Pons (tissue), 1 donor: ENCODE measurements at places on chromosomes 16 and 17.

DNA sequence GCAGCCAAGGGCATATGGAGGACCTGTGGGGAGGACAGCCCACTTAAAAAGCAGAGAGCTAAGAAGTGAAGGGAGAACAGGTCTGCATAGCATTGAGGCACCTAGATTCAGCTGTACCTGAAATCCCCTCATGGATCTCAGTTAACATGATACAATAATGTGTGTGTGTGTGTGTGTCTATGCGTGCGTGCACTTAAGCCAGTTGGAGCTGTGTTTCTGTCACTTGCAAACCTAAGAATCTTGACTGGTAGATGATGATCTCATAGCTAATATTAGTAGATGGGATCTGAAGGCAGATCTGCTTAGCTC lies 1.7 kb upstream of the ITPRIPL2 start:
- DNase-seq = no peak

GRCh38 chr16:46812781-46813540 lies 18.0 kb downstream of the C16orf87 start:
- no peak for DNase-seq

GRCh38 chr16:67766291-67766690 lies 40.1 kb downstream of the RANBP10 start:
- no peak for DNase-seq

DNA sequence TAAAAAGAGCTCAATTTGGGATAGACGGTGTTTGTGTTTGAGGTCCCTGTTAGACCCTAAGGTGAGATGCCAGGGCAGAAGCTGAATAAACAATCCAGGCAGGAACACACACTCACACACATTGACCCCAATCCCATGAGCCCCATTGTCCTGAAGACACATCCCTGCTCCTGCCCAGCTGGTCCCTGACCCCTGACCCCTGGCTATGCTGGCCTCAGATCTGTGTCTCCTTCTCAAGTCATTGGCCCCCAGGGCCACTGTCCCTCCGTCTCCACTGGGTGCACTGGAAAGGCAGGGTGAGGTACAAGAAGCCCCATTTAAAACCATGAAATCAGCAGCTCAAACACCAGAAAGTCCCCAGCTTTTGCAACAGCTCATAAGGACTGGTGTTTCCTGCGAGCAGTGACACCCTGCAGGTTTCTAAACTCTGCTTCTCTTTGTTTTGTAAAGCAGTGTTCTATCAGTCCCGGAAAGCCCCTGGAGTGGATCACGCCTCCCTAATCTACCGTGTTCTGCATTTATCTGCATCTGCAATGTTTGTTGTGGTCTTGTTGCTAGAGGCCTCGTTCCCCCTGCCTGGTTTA lies 18.0 kb upstream of the ASGR2 start:
- peak; percentile 31 for DNase-seq

DNA sequence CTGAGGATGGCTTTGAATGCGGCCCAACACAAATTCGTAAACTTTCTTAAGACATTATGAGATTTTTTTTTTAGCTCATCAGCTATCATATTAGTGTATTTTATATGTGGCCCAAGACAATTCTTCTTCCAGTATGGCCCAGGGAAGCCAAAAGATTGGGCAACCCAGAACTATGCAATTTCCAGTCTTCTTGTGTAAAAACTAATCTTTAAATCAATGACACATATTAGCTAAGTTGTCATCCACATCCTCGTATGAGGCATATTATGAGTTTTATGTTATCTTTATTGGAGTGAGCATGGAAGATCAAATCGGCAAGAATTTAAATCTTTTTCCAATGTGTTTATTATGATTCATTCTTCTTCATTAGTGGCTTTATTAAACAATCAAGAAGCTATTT lies 198.6 kb upstream of the HSBP1 start:
- no peak for DNase-seq

DNA sequence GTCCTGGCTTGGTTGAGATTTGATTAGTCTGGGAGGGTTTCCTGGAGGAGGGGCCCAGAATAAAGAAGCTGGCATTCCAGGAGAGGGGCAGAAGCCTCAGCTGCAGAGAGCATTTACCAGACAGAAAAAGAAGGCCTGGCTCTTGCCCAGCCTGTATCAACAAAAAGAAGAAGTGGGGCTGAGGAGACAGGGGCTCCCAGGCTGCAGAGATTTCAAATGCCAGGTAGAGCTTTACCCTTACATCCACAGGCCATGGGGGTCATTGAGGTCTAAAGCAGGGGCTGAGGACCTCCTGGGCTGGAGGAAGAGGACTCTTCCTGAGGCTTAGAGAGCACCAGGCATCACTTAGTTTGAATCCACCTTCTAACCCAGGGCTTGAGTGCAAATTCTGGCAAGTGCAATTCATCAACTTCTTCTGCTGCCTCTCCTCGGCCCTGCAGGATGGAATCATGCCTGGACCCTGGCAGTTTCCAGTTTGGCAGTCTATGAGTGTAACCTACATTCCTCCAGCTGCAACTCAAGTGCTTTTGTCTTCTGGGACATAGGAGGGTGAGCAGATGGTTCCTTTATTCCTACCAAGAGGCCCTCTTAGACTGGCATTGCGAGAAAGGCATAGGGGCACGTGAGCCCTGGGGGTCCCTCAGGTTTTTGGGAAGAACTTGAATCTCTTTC lies 15.3 kb downstream of the CA7 start:
- DNase-seq = no peak

DNA sequence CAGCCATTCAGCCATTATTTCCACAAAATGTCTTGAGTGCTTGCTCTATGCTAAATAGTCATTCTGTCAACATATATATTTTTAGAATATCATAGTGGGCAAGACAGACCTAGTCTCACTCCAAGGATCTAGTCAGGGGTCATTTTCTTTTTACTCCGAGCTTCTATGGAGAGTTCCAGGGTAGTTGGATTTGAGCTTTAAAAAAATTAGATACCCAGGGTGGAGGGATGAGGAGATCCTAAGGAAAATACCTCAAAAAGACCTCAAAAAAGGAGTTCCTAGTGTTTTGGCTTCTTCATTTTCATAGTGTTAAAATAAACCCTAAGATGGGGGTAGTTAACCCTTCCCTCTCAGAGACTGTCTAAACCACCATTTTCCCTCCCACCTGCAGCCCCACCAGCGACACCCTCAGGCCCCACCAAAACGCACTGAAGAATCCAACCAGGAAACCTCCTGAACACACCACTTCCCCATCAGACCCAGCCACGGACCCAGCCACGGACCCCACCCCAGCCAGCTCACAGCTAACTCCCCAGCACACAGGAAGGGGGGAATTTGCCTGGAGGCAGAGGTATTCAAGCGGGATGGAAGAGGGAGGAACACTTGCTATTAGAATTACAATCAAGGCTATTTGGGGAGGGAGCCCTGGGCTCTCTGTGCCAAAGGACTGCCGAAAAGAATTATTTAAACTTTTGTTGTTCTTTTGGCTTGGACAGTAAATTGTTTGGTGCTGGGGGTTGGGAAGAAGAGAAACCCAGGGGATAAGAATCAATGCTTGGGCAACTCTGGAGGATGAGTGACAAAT lies 2.2 kb downstream of the ETV4 start:
- DNase-seq = no peak

DNA sequence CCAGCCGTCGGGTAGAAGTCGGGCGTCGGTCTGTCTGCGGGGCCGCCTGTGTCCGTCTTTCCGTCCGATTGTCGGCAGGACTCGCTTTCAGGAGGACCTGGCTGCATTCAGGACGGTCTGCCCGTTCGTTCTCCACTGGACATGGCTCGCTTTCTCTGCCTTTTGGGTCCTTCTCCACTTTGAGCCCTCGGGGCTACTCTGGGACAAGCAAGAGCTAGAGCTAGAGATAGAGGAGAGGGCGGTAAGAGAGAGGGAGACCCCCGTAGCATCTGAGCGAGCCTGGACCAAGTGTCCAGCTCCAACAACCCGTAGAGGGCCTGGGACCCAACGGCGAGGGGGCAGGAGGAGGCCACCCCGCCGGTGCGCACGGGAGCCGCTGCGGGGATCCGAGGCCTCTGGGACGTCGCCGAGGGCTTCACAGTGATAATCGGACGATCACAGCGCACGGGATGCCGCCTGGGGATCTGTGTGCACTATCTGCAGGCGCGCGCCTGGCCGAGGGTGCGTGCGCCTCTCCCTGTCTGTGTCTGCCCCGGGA lies 4.5 kb downstream of the TBX4 start:
- no peak for DNase-seq

DNA sequence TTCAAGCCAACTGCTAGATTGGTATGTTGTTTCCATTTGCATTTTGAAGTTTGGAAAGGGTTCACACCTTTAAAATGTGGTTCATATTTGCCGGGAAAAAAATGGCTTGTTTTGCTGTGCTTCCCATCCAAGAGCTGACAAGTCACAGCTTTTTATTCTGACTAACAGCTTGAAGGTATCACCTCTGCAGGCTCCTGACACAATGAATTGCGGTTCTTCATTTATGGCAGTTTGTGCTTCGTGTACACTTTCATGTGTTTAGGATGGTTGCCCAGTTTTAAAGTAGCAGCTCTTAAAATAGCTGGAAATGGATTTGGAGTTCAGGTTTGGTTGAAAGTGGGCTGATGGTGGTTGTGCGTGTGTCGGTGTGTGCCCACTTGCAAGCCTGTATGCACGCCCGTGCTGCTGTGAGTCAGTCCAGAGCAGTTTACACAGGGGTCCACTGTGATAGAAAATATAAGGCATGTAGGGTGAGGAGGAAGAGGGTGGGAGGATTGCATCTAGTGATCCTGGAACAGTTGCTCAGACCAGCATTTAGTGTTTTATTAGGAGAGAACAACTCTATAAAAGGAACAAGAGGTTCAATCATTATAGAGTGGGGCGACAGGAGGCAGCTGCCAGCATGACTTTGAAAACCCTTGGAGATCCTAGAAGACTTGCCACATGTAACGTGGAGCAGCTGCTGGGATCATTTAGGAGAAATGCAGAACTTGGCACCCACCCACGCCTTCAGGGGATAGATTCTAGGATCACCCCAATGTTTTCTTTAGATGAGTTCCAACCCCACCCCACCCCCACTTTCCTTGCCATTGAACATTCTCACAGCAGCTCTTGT lies 108.0 kb upstream of the TBX2 start:
- no peak for DNase-seq

- peak; percentile 61 for DNase-seq
Observed at GRCh38 chr16:29644338-29644857, 18.6 kb upstream of the SPN start.

- no peak for DNase-seq
Observed at GRCh38 chr17:2912754-2913153, 116.5 kb downstream of the RAP1GAP2 start.

- DNase-seq = no peak
Observed at GRCh38 chr17:77810536-77810935, 148.0 kb upstream of the TNRC6C start.

DNA sequence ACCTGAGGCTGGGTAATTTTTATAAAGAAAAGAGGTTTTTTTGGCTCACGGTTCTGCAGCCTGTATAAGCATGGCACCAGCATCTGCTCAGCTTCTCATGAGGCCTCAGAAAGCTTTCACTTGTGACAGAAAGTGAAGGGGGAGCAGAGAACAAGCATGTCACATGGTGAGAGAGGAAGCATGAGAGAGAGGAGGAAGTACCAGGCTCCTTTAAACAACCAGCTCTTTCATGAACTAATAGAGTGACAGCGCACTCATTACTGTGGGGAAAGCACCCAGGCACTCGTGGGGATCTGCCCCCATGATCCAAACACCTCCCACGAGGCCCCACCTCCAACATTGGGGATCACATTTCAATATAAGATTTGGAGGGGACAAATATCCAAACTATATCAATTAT lies 86.8 kb downstream of the USP32 start:
- peak; percentile 94 for DNase-seq

DNA sequence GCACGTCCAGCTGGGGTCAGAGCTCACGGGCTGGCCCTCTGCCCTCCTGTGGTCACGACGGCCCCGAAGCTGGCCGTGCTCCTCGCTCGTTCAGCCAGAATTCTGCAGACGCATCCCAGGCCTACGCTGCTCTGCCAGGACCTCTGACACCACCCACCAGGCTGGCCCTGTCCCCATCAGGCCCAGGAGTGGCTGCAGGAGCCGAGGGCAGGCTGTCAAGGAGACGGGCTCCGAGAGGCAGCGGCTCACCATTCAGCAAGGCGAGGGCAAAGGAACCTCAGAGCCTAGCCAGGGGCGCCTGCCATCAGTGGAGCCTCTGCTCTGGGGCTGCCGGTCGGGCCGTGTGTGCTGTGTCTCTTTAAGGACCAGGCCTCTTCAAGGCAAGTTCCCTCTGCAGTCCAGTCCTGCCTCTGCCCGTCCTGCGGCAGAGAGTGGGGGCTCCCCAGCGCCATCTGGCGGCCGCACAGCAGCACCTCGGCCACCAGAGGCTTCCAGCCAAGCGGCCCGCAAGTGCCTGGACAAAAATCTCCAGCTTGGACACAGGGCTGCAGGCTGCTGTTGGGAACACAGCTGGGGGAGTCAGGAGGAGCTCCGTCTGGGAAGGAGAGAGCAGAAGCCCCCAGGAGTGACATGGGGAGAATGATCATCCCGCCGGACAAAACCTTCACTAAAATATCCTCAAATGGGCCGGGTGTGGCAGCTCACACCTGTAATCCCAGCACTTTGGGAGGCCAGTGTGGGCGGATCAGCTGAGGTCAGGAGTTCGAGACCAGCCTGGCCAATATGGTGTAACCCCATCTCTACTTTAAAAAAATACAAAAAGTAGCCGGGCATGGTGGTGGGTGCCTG lies 7.4 kb upstream of the ABR start:
- peak; percentile 75 for DNase-seq

- no peak for DNase-seq
Observed at GRCh38 chr17:67700725-67701119, 17.0 kb upstream of the NOL11 start.

DNA sequence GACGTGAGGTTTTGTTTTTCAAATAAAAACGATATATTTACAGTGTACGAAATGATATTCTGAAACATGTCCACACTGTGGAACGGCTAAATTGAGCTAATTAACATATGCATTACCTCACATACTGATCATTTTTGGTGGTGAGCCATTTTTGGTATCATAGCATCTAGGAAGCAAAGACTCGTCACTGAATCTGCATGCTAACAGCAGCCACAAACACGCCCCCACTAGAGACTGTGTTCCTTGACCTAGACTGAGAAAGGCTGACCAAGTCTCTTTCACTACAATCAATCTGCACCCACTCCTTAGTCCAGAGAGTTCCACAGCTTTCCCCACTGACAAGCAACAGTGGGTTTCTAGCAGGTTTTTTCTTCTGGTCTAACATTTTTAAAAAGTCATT lies 29.5 kb downstream of the NPLOC4 start:
- DNase-seq = no peak

DNA sequence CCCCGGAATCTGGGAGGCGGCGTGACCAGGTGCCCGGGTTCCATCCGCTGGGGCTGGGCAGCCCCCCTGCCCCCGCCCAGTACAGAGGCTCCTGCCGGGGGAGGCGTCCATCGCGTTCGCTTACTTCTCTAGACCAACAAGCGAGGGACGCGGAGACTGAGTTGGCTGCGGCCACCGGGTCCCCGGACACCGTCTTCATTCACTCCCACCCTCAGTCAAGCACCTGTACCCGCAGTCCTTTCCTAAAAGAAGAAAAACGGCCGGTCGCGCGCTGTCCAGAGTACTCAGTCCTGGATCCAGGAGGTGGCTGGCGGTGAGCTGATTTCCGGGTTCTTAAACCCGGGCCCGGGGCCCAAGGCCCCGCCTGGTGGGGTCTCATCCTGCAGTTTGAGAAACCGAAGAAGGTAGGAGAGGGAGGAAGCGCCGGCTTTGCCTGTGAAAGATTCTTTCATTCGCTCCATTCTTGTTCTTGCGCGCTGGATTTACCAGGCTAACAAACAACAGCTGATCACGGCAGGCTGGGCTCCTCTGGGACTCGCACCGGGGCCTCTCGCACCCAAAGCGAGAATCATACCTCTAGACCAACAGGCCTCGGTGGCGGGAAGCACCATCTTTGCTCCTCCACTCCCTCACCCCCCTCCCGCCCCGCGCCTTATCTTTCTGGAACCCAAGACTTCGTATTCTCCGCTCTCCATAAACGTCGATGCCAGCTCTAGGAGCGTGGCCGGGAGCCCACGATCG lies 17.4 kb upstream of the OR1F1 start:
- no peak for DNase-seq

- DNase-seq = no peak
Observed at GRCh38 chr17:21242026-21242697, 11.0 kb downstream of the NATD1 start.
